ENCODE measurements at places on chromosomes 16 and 17.

GRCh38 chr17:66841328-66841727 is 6.4 kb downstream of the CACNG5 start:
- no peak for DNase-seq

DNA sequence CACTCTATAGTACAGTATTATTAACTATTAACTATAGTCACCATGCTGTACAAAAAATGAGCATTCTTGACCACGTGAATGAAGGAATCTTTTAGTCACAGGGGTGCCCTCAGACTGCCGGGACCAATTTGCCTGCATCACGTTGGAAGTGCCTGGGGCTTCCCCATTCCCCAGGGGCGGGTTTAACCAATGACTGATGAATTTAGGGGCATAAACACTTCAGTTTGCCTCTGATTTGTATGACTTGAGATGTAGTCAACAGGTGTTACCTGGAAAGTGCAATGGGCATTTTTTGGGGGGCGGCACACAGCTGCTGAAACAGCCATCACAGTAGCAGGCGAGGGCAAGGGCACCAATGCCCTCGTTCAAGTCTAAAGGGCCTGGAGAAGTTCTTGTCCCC is 8.7 kb upstream of the PYY start:
- no peak for DNase-seq

- DNase-seq, result no peak
Measured at GRCh38 chr17:68057531-68057952, 22.0 kb downstream of the KPNA2 start.

GRCh38 chr16:725463-726187 is 618 bp downstream of the CCDC78 start:
- no peak for DNase-seq

DNA sequence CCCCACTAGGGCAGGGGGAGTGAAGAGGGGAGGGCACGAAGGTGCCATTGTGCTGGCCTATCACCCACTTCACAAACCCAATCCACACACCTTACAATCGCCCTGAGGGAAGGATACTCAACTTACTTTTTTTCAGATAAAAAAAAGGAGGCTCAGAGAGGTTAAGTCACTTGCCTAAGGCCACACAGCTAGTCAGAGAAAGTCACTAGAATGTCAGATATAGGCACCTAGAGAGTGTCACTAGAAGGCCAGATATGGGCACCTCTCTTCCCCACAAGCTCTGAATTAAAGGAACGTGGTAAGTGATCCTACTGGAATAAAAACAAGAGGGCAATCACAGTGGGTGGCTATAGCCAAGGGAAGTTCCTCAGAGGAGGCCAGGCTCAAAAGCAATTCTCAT is 204.5 kb upstream of the ASIC2 start:
- no peak for DNase-seq

- no peak for DNase-seq
Measured at GRCh38 chr16:2991566-2992261, 11.5 kb upstream of the PKMYT1 start.

DNA sequence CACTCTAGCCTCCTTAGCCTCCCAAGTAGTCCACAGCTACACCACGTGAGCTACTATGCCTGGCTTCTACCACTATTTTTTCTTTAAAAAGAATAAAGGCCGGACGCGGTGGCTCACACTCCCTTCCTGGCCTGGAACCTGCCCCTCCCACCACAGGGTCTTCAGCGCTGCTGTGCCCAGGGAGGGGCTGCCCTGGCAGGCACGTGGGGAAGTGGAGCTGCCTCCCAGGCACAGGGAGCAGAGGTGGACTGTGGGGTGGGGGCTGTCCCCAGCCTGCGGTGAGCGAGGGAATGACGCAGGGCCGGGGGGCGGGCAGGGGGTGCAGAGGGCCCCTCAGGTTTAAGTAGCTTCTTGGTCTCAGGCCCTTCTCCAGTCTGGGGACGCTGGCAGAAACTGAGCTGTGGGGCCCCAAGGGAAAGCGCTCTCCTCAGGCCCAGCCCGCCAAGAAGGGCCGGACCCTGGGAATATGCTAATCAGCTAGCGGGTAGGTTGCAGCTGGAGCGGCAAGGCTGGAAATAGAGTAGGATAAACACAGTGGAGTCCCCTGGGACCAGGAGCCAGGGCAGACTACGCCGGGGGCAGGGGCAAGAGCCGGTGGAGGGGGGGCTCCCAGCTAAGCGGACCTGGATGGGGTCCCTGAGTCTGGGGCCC is 46.8 kb downstream of the TIMM22 start:
- DNase-seq, result peak; percentile 23

GRCh38 chr17:31552568-31552967 is 161.1 kb downstream of the RAB11FIP4 start:
- DNase-seq, result no peak

DNA sequence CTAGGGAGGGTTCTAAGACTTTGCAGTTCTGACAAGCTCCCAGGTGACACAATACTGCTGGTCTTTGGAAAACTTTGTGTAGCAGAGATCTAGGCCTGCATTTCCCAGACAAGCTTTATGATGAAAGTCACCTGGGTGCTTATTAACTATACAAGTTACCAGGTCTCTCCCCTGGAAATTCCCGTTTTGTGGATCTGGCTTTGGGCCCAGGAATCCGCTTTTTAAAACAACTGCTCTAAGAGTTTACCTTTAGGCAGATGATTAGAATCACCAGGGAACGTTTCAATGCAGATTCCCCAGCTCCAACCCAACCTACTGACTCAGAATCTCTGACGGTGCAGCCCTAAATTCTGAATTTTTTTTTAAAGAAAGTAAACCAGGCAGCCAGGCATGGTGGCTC is 36.3 kb downstream of the MYH3 start:
- DNase-seq, result no peak

GRCh38 chr16:80028581-80029380 is 428.2 kb upstream of the MAF start:
- DNase-seq, result no peak

- no peak for DNase-seq
Measured at GRCh38 chr16:83992624-83993023, 24.6 kb downstream of the NECAB2 start.

Data from neural crest cell (in vitro differentiated cells).